ENCODE measurements at places on chromosomes 11 and 22. TPM values are rescaled to one million over a fixed set of nuclear protein-coding genes. Genes with fewer than 3 reads are reported as not detected.

The ZBTB16 gene
- total RNA-seq: 171 TPM

The LZTR1 gene
- 41.5 TPM for total RNA-seq

The UBQLNL gene
- total RNA-seq: 0.68 TPM

The SELENOM gene
- total RNA-seq: 382 TPM

The LRRC32 gene
- 16.2 TPM for total RNA-seq

The ARHGEF17 gene
- 66.9 TPM for total RNA-seq

The OR52H1 gene
- total RNA-seq: not detected

The CAPRIN1 gene
- total RNA-seq: 199 TPM

The CBLIF gene
- total RNA-seq: not detected

The MUC5AC gene
- 0.05 TPM for total RNA-seq

The PSMA1 gene
- total RNA-seq: 68.7 TPM

The SPTBN2 gene
- total RNA-seq: 139 TPM

The POU2AF3 gene
- total RNA-seq: 7.7 TPM

The CCDC81 gene
- 1.2 TPM for total RNA-seq

The USP2 gene
- total RNA-seq: 10.8 TPM

The MRGPRF gene
- total RNA-seq: 53.3 TPM

The FIBP gene
- 151 TPM for total RNA-seq

The SOX10 gene
- total RNA-seq: 8.1 TPM

The KCNJ11 gene
- total RNA-seq: 5.5 TPM

The SLC25A45 gene
- total RNA-seq: 13.3 TPM

The CCDC87 gene
- total RNA-seq: 0.82 TPM

The MPPED1 gene
- 0.77 TPM for total RNA-seq

The OR10A2 gene
- not detected for total RNA-seq

The OR51I1 gene
- total RNA-seq: not detected

The SLC22A8 gene
- not detected for total RNA-seq

The DMC1 gene
- 0.23 TPM for total RNA-seq

The SLC25A22 gene
- total RNA-seq: 21.2 TPM

The KCNK4 gene
- not detected for total RNA-seq

The LSP1 gene
- 6.7 TPM for total RNA-seq

The CFAP300 gene
- total RNA-seq: 4.0 TPM

The OR51B5 gene
- total RNA-seq: 2.5 TPM

The FAM111B gene
- 0.62 TPM for total RNA-seq

The OR5A2 gene
- total RNA-seq: not detected

The BCO2 gene
- 9.1 TPM for total RNA-seq

The ANO1 gene
- 43.9 TPM for total RNA-seq

The PIH1D2 gene
- 13.7 TPM for total RNA-seq

The KREMEN1 gene
- 49.0 TPM for total RNA-seq

The COPB1 gene
- total RNA-seq: 77.7 TPM

The OR10D3 gene
- total RNA-seq: not detected

The PTS gene
- 24.4 TPM for total RNA-seq

The KIRREL3 gene
- total RNA-seq: 0.28 TPM

The NCF4 gene
- total RNA-seq: 3.5 TPM

The TMPRSS13 gene
- total RNA-seq: 1.2 TPM
